NCI-H187 (cell line): ENCODE measurements at places on chromosomes 7 and 10.

GRCh38 chr10:129770286-129770685 is 193.8 kb downstream of the EBF3 start:
- no peak for DNase-seq

- no peak for DNase-seq
These were observed 715.3 kb downstream of the CNTNAP2 start for GRCh38 chr7:146831875-146832274.

DNA sequence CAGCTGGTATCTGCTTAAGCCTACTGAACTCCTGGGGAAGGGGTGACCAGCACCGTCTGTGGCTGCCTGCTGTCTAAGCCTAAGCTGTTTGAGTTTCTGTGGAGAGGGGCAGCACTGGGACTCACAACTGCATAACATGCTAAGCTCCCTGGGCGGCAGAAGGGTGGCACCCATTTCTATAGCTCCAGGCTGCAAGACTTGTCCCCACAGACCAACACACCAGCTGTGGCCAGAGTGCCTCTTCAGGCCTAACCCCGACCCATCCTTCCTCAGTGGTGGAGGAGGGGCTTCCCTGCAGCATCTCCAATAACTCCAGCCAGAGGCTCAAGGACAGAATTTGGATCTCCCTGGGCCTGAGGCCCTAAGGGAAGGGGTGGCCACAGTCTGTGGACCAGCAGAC is 464.1 kb downstream of the SEMA3D start:
- DNase-seq = no peak

GRCh38 chr10:123502983-123503382 is 163.2 kb upstream of the GPR26 start:
- no peak for DNase-seq

DNA sequence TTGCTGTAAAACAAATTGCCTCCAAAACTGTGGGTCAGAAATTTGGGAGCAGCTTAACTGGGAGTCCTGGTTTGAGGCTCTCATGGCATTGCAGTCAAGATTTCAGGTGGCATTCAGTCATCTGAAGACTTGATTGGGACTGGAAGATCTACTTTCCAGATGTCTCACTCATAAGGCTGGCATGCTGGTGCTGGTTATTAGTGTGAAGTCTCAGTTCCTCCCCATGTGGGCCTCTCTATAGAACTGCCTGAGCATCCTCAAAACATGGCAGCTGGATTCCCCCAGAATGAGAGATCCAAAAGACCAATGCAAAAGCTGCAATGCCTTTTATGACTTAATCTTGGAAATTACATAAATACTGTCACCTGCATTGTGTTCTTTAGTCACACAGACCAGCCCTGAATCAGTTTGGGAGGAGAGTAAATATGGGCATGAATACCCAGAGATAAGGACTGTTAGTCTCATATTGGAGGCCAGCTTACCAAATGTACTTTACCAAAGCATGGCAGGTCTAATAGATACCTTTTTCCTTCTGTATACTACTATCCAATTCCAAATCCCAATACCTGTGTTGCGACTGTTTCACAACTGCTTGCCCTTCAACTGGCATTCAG is 6.5 kb upstream of the HERPUD2 start:
- no peak for DNase-seq

- no peak for DNase-seq
These were observed 12.9 kb downstream of the C10orf67 start for GRCh38 chr10:23331567-23332301.

DNA sequence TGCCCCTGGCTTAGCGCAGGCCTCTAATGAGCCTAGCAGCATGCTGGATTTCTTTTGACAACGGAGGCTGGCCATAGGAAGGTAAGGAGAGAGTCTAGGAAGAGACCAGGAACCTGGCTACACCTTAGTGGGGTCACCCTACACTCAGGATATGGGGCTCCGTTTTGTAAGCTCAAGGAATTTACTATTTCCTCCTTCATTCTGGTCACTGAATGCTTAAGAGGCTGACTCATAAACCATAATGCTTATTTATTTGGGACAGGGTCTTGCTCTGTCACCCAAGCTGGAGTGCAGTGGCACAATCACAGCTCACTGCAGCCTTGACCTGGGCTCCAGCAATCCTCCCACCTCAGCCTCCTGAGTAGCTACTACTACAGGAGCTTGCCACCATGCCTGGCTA is 38.4 kb downstream of the CARD11 start:
- no peak for DNase-seq

- DNase-seq = peak; percentile 23
These were observed 121.8 kb downstream of the CD36 start for GRCh38 chr7:80760292-80760691.

- DNase-seq = no peak
These were observed 205.3 kb upstream of the GALNT17 start for GRCh38 chr7:70926666-70927065.

DNA sequence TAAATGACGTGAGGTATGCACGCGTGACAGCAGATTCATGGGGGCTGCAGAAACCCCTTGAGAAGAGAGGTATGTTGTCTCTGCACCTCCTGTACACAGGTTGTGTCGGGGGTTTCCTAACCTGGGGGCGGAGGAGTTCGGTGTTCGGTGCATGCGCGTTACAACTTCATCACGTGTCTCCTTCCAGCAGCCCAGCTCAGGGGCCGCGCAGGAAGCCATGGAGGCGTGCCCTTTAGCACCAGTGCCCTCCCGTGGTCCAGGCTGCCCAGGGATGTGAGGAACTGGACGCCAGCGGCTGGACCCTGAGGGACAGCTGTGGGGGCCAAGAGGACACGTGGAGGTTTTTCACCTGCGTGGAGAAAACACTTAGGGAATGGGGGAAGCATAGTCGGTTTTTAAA is 186.4 kb downstream of the EBF3 start:
- DNase-seq = no peak
